ENCODE measurements at places on chromosomes 6 and 20. TPM values are rescaled to one million over a fixed set of nuclear protein-coding genes. Genes with fewer than 3 reads are reported as not detected.

Gene SLC17A9
- total RNA-seq: 8.3 TPM

Gene MRPS10
- 22.0 TPM for total RNA-seq

Gene TMEM217
- 2.5 TPM for total RNA-seq

Gene RALGAPA2
- total RNA-seq: 109 TPM

Gene SMPD2
- total RNA-seq: 13.6 TPM

Gene MUCL3
- not detected for total RNA-seq

Gene EPPIN
- not detected for total RNA-seq

Gene PHF3
- 64.1 TPM for total RNA-seq

Gene CNR1
- 26.2 TPM for total RNA-seq

Gene JAG1
- 260 TPM for total RNA-seq

- H3K27me3 ChIP-seq: peaks cover 40% of the 10 kb centered on the region
- no peaks in the 10 kb centered on the region for H3K36me3 ChIP-seq
- H3K27ac ChIP-seq: no peak overlapping the region
- peaks cover 1% of the 10 kb centered on the region for H3K4me1 ChIP-seq
Observed at GRCh38 chr20:63102721-63103375, 96.1 kb upstream of the BHLHE23 start.

DNA sequence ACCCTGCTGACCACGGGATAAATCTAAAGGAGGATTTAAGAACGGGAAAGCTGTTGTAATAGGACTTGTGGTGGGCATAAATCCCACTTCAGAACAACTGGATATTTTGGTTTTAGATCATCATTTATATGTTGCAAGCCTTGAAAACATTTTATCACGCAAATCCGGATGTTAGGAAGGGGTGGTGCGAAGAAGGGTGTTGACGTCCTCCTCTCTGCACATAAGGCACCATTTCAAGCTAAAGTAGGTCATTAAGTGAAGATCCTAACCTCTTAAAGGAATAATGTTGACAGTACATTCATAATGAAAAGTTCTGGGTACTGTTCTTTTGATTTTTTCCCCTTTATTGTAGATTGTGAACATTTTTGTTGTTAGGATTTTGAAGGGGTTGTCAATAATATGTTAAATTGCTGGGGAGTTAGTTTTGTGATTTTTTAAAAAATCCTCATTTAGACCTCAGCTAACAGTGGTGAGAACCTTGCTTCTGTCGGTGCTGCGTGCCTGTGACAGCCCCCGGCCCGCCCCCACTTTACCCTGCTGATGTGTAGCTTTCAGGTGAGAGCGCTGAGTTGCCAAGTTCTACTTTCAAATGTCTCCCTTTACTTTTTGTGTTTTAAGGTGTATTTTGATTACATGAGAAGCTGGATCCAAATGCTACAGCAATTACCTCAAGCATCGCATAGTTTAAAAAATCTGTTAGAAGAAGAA, 88.8 kb downstream of the MAP3K4 start:
- H3K27ac ChIP-seq: no peak overlapping the region
- H3K4me3 ChIP-seq: no peak overlapping the region
- H3K36me3 ChIP-seq: peaks cover 15% of the 10 kb centered on the region

- H3K36me3 ChIP-seq: no peaks in the 10 kb centered on the region
- H3K27ac ChIP-seq: no peak overlapping the region
- H3K4me3 ChIP-seq: no peak overlapping the region
- no peaks in the 10 kb centered on the region for H3K27me3 ChIP-seq
Observed at GRCh38 chr6:89518352-89519055, 85.6 kb downstream of the ANKRD6 start.

GRCh38 chr6:107314531-107314939, 144.8 kb downstream of the PDSS2 start:
- no peak for DNase-seq
- no peak overlapping the region for H3K27ac ChIP-seq
- no peak overlapping the region for H3K4me3 ChIP-seq
- no peaks in the 10 kb centered on the region for H3K27me3 ChIP-seq
- no peaks in the 10 kb centered on the region for H3K36me3 ChIP-seq

DNA sequence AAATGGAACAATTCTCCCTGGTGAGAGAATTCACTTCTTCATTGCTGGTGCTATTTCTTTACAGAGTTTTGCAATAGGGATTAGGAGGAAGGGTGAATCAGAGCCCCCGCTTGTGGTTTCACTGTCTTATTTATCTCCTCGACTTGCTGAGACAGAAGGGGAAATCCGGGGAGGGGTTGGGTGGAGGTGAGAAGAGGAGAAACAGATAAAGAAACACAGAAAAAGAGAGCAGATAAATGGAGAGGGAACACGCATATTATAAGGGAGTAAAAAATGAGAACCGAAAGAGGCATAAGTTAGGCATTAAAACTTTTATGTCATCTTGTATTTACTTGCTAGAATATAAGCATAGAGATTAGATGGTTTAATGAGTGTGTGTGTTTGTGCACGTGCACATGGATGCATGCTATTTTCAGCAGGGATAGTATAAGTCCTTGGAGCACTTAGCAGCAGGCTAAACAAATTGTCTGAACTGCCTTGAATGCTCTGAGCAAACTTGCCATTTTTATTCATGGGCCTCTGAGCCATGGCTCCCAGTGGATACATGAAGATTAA, 105.0 kb downstream of the OLIG3 start:
- H3K36me3 ChIP-seq: no peaks in the 10 kb centered on the region
- no peak overlapping the region for H3K4me3 ChIP-seq
- no peak for DNase-seq
- peaks cover 6% of the 10 kb centered on the region for H3K27me3 ChIP-seq
- H3K4me1 ChIP-seq: no peaks in the 10 kb centered on the region

DNA sequence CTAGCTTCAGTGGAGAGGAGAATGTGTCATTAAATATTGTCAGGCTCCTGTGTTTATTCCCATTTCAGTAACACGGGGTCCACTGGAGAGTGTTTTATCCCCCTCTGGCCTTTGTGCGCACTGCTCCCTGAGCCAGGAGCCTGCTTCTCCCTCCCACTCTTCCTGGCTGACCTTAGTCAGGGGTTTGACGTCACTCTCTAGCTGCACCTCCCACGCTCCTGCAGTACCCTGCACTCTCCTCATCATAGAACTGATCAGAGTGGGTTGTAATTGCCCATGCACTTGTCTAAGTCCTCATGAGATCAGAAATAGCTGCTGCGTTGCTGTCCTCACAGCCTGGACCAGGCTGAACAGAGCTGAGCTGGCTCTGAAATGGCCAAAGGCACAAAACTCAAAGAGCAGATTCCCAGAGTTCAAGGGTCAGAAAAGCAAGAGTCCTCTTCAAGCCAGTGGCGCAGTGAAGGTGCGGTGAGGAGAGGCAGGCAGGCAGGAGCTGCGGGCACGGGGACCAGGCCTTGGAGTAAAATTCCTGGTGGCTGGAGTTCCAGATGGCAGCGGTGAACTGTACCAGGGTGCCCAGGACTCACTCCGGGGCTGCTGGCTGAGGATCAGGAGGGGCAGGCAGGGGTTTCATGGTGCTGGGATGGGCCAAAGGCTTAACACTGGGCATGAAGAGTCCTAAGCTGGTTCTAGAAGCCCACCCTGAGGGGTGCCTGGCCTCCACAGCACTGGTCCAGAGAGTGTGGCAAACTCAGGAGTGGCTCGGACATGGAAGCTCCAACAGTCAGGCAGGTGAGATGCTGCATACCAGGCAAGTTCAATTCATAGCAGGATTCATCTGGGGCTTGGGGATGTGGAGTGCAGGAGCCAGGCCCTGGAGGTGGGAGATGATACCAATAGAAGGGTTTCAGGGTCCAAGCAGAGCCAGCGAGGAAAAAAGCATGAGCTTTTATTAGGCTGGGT, 170.9 kb downstream of the SCP2D1 start:
- DNase-seq: no peak
- peak overlapping the region; percentile 12 for H3K4me3 ChIP-seq
- H3K27me3 ChIP-seq: no peaks in the 10 kb centered on the region
- H3K36me3 ChIP-seq: no peaks in the 10 kb centered on the region
- H3K4me1 ChIP-seq: peaks cover 13% of the 10 kb centered on the region

DNA sequence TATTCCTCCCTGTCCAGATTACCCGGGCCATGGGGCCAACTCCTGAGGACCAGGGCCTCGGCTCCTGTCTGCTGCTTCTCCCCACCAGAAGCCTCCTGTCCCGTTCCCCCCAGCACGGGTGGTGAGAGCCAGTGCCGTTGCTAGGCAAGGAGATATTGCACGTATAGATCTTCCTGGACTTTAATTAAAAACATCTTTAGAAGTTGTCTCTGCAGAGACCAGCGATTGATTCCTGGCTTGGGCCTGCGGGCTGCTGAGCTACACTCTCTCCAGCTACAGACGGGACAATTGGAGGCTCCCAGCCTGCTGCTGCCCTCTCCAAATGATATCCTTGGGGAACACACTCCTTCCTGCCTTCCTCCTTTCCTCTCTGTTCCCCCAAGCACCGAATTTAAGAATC, 74.6 kb downstream of the CDH22 start:
- no peaks in the 10 kb centered on the region for H3K4me1 ChIP-seq
- no peak overlapping the region for H3K4me3 ChIP-seq
- no peak overlapping the region for H3K27ac ChIP-seq
- H3K27me3 ChIP-seq: peaks cover 45% of the 10 kb centered on the region

DNA sequence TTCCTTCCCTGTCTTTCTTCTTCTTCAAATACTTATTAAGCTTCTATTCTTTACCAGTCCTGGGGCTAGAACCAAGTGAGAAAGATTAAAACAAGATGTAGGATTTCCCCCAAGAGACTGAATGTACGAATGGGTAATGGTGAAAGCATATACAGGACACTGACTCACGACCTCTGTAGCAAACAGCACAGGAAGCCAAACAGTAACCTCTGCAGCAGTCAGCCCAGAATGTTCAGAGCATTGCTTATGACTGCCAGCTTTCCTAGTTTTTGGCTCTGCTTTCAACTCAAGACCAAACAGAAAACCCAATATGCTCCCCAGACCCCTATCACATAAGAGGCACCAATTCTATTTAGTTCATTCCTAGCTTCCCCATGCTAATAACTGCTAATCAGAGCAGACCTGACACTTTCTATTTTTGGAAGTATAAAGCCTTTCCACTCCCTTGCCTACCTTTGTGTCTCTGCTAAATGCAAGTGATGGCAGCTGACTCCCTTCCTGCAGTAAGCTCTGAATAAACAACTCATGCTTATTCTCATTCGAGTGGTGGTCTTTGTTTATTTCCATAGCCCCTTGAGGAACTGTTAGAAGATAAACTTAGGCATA, 690.6 kb downstream of the EPM2A start:
- no peak for DNase-seq
- no peak overlapping the region for H3K27ac ChIP-seq
- H3K4me3 ChIP-seq: no peak overlapping the region
- no peaks in the 10 kb centered on the region for H3K27me3 ChIP-seq
- H3K4me1 ChIP-seq: peaks cover 9% of the 10 kb centered on the region
- no peaks in the 10 kb centered on the region for H3K36me3 ChIP-seq

- no peaks in the 10 kb centered on the region for H3K36me3 ChIP-seq
- DNase-seq: no peak
- H3K27me3 ChIP-seq: peaks cover 3% of the 10 kb centered on the region
- H3K27ac ChIP-seq: no peak overlapping the region
- H3K4me1 ChIP-seq: no peaks in the 10 kb centered on the region
Observed at GRCh38 chr6:105458084-105458483, 55.2 kb upstream of the PREP start.

- no peaks in the 10 kb centered on the region for H3K36me3 ChIP-seq
- DNase-seq: no peak
- H3K27ac ChIP-seq: peak overlapping the region; percentile 25
- H3K27me3 ChIP-seq: peaks cover 7% of the 10 kb centered on the region
- H3K4me1 ChIP-seq: peaks cover 1% of the 10 kb centered on the region
- H3K4me3 ChIP-seq: peak overlapping the region; percentile 89
Observed at GRCh38 chr6:28648878-28649375, 123.2 kb downstream of the GPX5 start.

GRCh38 chr20:4304601-4305000, 289.2 kb upstream of the RNF24 start:
- no peak overlapping the region for H3K27ac ChIP-seq
- no peaks in the 10 kb centered on the region for H3K36me3 ChIP-seq
- H3K4me1 ChIP-seq: no peaks in the 10 kb centered on the region
- no peak for DNase-seq
- no peak overlapping the region for H3K4me3 ChIP-seq

DNA sequence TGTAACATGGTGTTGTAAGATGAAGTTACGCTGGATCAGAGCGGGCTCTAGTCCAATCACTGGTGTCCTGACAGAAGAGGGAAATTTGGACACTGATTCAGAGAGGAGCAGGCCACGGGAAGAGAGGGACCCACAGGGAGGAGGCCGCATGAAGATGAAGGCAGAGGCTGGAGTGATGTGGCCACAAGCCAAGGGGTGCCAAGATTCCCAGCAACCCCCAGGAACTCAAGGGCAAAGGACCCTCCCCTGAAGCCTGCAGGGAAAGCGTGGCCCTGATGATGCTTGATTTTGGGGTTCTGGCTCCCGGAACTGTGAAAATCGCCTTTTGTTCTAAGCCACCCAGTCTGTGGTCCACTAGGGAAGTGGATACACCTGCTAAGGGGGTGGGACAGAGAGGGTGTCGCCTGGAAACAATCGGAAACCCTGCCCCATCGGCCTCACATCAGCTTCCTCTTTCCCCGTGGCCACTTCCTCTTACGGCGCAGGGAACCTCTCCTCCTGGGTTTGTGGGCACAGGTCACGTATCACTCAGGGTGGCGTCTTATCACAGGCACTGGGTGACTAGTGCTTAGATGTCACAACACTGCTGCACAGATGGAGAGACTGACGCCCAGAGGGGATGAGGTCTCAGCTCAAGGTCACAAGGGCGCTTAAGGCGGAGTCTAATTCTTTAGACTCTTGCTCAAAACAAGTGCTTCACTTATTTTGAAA, 58.0 kb downstream of the SULF2 start:
- no peaks in the 10 kb centered on the region for H3K4me1 ChIP-seq
- H3K27me3 ChIP-seq: no peaks in the 10 kb centered on the region
- H3K4me3 ChIP-seq: no peak overlapping the region
- H3K27ac ChIP-seq: peak overlapping the region; percentile 47
- peaks cover 7% of the 10 kb centered on the region for H3K36me3 ChIP-seq
